ENCODE measurements at places on chromosomes 16 and 17.

- no peak for DNase-seq
These were observed 54.4 kb downstream of the BPTF start for GRCh38 chr17:67879662-67880061.

DNA sequence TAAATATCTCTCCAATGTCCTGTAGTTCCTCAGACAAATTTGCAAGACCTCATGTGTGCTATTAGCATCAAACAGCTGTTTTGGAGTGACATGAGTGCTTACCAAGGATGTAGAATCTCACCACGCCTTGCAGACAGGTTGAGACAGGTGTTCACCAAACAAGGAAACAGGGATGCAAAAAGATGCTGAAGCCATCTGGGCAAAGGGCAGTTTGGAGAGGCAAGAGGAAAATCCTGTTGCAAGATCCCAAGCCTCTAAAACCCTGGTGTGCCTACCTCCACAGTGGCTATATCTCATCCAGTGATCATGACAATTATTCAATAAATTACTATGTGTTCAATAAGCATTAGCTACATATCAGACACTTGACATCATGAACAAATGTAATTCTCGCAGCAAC, 373.7 kb downstream of the SOX9 start:
- no peak for DNase-seq

DNA sequence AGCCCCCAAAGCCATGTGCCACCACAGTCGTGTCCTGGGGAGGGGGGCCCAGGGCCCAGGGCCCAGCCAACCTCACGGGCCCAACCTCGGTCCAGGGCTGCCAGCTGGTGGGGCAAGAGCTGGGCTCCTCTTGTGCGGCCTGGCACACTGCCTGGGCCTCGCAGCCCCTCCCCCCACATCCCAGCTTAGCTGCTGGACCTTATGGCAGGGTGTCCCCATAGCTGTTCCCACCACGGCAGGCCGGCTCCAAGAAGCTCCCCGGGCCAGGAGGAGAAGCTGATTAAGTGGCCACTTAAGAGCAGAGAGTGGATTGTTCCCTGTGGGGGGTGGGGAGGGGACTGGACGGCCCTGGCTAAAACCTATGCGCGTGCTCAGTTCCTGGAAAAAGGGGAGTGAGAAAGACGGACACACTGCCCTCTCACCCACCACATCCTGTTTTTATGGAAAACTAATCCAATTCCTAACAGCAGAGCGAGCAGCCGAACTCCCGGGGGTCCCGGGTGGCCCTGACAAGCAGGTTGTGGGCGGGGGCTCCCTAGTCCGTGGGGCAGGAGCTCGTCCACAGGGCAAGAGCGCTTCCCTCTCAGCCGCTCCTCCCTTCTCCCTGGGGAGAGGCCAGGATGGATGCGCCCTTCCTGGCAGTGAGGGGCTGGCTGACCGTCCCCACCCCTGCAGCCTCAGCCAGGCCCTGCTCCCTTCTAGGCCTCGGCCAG, 16.8 kb downstream of the PIEZO1 start:
- DNase-seq, result no peak

DNA sequence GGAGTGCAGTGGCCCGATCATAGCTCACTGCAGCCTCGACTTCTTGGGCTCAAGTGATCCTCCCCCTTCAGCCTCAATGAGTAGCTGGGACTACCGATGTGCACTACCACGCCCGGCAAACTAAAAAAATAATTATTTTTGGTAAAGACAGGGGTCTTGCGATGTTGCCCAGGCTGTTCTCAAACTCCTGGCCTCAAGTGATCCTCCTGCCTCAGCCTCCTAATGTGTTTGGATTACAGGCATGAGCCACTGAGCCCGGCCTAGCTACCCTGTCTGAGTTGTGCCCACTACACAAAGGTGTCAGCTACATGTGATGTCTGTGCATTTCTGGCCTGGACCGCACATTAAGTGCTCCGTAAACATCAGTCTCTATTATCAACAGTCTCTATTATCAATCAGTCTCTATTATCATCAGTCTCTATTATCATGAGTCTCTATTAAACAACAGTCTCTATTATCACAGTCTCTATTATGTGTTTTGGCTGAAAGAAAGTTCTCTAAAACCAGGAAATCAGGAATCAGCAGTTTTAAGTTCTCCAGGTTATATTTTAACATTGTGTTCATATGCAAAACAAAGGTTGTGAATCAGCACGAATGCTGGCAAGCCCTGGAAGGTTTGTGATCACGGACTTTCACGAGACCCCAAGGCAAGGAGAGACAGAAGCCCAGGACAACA, 721 bp upstream of the WWOX start:
- no peak for DNase-seq

- peak; percentile 41 for DNase-seq
These were observed 137.2 kb upstream of the RPH3AL start for GRCh38 chr17:489758-490329.

GRCh38 chr17:16988749-16989229, 16.9 kb upstream of the TNFRSF13B start:
- no peak for DNase-seq

DNA sequence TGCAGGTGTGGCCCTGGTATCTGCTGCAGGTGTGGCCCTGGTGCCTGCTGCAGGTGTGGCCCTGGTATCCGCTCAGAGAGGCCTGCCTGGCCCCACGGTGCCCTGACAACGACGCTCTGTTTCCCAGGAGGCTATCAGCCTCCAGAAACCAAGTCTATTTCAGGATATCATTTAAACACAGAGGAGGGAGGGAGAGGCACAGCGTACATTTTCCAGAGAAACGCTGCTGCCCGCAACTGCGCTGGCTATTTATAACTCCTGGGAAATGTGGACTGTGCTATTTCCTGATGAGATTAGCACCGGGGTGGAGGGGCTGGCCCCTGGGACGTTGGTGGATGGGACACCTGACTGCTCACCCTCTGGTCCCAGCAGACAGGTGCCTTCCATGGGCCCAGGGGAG, 22.5 kb downstream of the TIMM22 start:
- no peak for DNase-seq

DNA sequence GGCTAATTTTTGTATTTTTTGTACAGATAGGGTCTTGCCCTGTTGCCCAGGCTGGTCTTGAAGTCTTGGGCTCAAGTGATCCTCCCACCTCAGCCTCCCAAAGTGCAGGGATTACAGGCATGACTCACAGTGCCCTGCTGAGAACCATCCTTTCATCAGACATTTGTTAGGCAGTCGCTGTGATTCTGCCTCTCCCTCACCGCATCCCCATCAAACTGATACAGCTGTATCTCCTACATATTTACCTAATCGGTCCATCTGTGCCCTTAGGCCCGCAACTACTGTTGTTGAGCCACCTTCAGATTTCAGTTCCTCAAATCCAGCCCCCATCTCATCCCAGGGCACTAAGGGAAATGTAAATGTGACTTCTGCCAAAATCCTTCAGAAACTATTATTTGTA, 2.0 kb upstream of the SLC43A2 start:
- no peak for DNase-seq

- peak; percentile 30 for DNase-seq
These were observed 29.2 kb downstream of the GNA13 start for GRCh38 chr17:65027305-65027704.

DNA sequence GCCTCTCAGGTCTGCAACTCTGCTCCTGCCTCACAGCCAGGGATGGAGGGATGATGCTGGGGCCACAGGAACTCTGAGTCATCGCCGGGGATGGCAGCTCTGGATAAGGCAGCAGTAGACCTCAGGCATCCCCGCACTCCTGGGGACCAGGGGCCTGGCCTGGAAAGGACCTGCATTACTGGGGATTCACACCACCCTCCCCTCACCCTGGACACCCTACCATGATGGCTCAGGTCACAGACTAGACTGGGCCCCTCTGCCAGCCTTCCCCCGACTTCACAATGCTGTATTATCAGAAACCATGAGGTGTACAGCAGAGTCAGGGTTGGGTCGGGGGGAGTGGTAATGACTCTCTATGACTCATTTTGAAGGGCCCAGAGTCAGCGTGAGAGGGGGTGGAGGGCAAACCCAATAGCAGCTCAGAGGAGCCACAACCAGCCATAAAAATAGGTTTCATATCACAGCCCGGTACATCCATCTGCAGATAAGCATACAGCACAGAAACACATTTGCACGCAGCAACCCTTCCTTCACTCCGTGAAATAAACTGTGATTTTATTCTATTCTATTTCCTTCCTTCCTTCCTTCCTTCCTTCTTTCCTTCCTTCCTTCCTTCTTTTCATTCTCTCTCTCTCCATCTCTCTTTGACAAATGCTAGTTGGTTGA, 28.8 kb downstream of the DYNLRB2 start:
- peak; percentile 64 for DNase-seq

DNA sequence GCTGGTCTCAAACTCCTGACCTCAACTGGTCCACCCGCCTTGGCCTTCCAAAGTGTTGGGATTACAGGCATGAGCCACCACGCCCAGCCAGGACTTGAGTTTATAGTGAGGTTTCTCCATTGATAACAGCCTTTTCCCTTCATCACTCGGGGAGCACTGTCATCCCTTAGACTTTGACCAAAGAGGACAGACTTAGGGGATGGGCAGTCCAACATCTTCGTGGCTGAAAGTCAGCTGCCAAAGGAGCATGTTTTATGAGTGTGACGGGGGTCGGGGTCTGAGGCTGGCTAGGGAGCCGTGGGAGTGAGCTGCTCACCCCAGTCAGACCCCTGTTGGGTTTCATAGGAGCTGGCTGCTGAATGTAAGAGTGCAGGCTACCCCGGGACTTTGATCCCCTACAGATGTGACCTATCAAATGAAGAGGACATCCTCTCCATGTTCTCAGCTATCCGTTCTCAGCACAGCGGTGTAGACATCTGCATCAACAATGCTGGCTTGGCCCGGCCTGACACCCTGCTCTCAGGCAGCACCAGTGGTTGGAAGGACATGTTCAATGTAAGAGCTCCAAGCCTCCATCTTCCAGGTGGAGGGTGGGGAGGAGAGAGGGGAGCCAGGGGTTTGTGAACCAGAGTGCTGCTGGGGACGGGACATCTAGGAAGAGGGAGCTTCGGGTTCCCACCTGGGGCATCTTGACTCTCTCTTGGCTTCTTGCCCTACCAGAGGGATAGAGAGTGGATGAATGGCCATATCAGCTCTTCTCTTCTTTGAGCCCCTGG, 3.1 kb downstream of the DHRS11 start:
- no peak for DNase-seq

DNA sequence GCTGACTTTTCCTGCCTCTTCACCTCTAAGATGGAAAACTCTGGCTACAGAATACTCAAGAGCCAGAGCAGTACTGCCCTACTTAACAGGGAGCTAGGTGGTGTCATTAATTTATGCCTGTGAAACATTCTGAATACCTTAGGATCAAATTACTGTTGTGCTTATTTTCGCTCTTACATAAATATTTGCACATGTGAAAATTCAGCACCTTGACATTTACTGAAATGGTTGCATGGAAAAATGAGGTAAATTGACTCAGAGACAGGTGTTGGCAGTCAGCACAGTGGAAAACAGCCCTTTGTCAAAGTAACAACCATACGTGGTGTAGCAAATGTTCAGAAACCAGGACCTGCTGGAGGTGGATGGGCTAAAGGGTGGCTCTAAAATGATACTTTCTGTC, 193.6 kb downstream of the CDH8 start:
- no peak for DNase-seq

DNA sequence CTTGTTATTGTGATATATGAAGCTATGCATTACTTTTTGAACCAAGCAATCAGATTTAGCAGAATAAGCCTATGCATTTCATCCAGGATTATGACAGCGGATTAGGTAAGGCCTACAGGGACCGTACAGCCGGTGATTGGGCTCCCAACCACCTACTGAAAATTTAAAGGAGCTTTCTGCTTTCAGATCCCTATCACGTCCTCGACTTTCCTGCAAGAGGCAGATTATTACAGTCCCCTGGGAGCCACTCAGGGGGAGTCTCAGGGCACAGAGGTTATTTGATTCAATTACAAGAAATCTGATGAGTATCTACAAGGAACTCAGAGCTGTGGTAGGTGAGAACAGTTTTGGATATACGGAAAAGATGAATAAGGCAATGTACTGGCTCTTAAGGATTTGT, 80.7 kb downstream of the HS3ST3B1 start:
- DNase-seq, result no peak

DNA sequence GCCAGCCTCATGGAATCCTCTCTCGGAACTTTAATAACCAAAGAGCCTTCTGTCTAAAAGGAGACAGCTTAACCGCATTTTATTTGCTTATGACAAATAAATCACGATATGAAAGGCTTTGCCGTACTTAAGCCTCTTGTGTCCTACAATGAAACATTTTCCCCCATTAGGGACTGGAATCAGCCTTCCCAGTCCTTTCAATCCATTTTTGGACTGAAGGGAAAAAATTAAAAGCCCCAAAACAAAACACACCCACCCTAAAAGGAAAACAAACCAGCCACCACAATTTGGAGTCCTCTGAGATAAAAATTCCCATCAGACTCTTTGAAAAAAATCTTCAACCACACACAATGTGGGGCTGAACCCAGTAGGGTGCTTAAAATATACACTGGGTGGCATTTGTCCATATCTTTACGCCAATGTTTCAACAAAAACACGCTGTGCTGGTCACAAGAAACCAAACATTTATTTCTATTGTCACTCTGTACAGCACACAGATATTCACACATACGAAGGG, 3.0 kb downstream of the HOXB4 start:
- no peak for DNase-seq

GRCh38 chr16:56589141-56590039, at the start of gene MT3:
MT3 (plus strand) TSS chr16:56589528; CDS start chr16:56589591, 63 bp downstream.
- no peak for DNase-seq

DNA sequence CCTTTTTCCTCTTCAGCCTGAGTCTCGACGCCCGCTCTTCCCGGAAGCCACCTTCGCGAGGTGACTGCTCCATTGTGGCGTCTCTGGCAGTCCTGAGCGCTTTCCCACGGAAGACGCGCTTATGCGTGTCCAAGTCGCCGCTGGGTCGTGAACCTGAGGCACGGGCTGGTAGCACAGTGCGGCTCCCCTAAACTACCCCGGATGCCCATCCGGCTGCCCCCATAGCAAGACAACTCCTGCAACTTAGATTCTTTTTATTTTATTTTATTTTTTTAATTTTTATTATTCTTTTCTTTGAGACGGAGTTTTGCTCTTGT, 2.1 kb upstream of the ESRP2 start:
- no peak for DNase-seq

- DNase-seq, result no peak
These were observed 131.7 kb downstream of the KATNIP start for GRCh38 chr16:27681681-27682080.

Measured in activated T-helper 9 cell treated with anti-CD3 and anti-CD28 coated beads, Interleukin-2, amount 50 U/mL, for 16 hours (primary cell).